ENCODE measurements at places on chromosomes 4 and X.

GRCh38 chrX:129634541-129634940 is 20.2 kb downstream of the APLN start:
- peak; percentile 12 for DNase-seq

GRCh38 chr4:73127839-73128453 is 58.4 kb upstream of the COX18 start:
- no peak for DNase-seq

- DNase-seq = no peak
These were observed 1086.7 kb downstream of the STIM2 start for GRCh38 chr4:27947302-27947701.

DNA sequence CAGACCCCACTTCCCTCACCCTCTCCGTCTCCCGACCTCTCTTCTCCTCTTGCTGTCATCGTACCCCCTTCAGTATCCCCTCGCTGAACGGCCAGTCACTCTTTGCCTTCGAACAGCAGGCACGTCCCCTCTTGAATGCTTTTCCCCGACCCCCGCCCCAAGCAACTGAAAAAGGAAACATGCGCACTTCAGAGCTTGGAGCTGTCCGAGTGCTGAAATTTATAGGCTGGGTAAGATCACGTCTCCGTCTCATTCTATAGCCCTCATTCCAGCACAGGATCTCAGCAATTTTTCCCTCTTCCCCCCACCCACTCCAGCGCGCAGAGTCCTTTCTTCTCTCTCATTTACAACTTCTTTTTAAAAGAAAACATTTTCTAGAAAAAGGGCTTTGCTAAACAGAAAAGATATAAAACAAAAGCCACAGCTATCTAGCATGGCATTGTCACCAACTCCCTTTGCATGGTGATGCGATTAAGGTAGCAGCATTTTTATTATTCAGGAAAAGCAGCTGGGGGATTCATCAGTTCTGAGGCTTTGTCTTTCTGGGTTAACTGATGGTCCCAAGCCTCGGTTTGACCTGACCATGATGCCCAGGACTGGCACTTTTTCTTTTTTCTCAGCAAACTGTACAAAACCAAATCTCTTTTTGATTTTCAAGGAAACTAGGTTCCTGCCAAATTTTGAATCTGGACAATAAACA is at the start of gene GLRA2:
GLRA2 (plus strand) TSS at position 247 of the 700 bp plus-strand sequence. CDS start 522 bp downstream, outside the sequence.
- DNase-seq = peak; percentile 35

GRCh38 chrX:150257353-150258175 is 105.6 kb upstream of the MAMLD1 start:
- no peak for DNase-seq

- no peak for DNase-seq
These were observed 382.1 kb upstream of the CTSO start for GRCh38 chr4:156335721-156336120.

DNA sequence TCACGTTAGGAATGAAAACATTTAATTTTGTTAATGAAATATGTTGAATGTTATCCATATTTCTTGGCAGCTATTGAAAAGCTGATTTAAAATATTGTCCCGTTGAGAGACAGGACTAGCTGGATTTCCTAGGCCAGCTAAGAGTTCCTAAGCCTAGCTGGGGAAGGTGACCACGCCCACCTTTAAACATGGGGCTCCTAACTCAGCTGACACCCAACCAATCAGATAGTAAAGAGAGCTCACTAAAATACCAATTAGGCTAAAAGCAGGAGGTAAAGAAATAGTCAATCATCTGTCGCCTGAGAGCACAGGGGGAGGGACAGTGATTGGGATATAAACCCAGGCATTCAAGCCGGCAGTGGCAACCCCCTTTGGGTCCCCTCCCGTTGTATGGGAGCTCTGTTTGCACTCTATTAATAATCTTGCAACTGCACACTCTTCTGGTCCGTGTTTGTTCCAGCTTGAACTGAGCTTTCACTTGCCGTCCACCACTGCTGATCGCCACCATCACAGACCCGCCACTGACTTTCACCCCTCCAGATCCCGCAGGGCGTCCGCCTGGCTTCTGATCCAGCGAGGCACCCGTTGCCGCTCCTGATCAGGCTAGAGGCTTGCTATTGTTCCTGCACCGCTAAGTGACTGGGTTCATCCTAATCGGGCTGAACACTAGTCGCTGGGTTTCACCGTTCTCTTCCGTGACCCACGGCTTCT is 308.9 kb downstream of the GLUD2 start:
- peak; percentile 1 for DNase-seq
